ENCODE measurements at places on chromosomes 4 and X.

- DNase-seq, result no peak
These were observed 418.4 kb upstream of the FSTL5 start for GRCh38 chr4:162582180-162582579.

- no peak for DNase-seq
These were observed 16.5 kb downstream of the MAOB start for GRCh38 chrX:43865791-43866190.

- DNase-seq, result no peak
These were observed 63.3 kb downstream of the AFAP1 start for GRCh38 chr4:7876201-7876875.

- no peak for DNase-seq
These were observed 14.7 kb downstream of the SORCS2 start for GRCh38 chr4:7206911-7207567.

- DNase-seq, result no peak
These were observed 311.6 kb downstream of the PDGFC start for GRCh38 chr4:156659983-156660382.

DNA sequence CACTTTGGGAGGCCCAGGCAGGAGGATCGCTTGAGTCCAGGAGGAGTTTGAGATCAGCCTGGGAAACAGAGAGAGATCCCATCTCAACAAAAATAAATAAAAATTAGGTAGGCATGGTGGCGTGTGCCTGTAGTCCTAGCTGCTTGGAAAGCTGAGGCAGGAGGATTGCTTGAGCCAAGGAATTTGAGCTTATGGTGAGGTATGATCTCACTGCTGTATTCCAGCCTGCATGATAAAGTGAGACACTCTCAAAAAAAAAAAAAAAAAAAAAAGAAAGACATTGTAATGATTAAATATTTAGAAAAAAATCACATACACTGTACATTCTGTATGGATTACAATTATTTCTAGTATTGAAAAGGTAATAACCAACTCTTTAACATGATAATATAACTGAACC is 87.1 kb downstream of the SLIT2 start:
- DNase-seq, result no peak

DNA sequence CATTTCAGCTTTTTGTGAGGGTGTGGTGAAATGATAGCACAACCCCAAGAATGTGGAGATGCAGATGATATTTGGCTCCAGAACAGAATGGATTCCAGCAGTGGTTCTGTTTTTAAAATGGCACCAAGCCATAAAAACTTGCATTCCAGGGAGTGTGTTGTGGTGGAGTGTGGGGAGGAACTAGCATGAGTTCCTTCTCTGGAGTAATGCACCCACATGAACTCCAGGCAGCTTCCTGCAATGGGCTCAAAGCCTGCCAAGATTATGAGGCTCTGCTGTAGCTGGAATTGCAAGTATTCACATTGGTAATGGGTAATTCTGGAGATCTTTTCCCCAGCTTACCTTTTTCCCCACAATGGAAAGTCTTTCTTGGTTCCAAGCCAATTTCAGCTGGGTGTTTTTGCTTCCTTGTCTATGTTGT is 161.4 kb downstream of the RAB28 start:
- DNase-seq, result no peak

- DNase-seq, result no peak
These were observed 262.2 kb upstream of the INTU start for GRCh38 chr4:127370604-127371003.

DNA sequence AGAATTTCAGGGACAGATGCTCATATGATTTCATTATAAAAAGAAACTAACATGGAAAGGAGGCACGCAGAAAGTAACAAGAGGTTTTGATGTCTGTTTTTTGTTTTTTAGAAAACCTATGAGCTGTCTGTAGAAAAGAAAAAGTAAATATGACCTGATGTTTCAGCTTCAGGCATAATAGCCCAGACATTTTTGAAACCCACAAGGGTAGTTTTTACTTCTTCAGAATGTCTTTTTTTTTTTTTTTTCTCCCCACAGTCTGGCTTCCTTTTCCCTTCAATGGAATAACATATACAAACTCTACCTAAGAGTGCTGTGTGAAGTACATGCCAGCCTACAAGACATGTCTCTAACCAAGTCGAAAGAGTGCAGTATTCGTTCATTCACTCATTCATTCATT is 18.3 kb upstream of the STX18 start:
- DNase-seq, result no peak

- DNase-seq, result no peak
These were observed 2.9 kb upstream of the PTCHD1 start for GRCh38 chrX:23331701-23332100.

DNA sequence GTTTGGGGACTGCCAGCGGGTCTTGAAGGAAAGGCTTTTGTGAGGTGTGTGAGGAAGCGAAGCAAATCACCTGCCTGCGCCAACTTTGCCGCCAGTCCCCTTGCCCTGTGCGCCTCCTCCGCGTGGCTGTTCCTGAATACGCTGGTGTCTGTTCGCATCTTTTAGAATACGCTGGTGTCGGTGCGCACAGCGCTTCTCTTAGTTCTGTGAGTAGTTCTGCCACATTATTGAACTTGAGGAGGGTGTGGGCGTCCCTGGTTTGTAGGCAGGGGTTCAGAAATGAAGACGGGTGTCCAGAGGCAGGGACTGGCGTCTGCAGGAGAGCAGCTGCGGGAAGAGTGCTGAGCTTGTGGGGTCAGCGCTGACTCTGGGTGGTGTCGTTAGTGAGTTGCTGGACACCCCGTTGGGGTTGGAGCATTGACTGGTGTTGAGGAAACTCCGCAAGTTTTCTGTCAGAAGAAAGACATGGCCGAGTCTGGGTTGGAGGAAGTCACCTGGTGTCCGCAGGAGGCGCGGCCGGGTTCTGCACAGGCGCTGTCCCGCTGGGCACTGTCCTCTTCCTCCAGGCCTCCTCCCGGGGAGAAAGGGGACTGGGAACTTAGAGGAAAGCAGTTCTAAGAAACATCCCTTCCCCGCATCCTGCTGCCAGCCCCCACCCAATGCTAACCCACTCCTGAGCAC is 930 bp downstream of the ZNF718 start:
- peak; percentile 27 for DNase-seq

DNA sequence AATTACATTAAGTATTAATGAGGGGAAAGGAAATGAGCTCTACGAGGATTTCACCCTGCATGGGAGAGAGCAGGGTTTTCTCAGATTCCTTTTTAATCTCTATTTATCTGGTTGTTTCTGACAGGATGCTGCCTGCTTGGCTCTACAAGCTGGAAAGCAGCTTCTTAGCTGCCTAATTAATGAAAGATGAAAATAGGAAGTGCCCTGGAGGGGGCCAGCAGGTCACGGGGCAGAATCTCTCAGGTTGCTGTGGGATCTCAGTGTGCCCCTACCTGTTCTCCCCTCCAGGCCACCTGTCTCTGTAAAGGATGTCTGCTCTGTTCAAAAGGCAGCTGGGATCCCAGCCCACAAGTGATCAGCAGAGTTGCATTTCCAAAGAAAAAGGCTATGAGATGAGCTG is 113.7 kb downstream of the PARM1 start:
- DNase-seq, result no peak

GRCh38 chr4:42588909-42589308 is 68.0 kb downstream of the ATP8A1 start:
- peak; percentile 57 for DNase-seq

DNA sequence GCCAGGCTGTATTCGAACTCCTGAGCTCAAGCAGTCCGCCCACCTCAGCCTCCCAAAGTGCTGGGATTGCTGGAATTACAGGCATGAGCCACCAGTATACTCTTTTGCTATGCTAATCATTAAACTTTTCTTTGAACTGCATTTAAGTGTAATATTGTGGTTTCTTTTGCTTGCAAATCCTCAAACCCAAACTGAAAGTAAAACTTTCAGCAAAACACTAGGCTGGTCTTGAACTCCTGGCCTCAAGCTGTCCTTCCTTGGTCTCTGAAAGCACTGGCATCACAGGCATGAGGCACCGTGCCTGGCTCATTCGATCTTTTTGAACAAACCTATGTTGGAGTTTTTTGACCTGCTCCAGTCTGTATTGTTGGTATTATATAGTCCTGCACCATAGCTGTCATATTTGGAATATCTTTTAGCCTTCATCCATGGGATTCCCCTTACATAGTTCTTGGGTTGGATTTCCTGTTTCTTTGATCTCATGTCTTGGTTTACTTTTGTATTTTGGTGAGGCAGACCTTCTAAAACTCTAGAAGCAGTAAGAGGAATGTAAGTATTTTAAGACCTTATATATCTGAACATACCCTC is 34.1 kb downstream of the MOB1B start:
- no peak for DNase-seq

DNA sequence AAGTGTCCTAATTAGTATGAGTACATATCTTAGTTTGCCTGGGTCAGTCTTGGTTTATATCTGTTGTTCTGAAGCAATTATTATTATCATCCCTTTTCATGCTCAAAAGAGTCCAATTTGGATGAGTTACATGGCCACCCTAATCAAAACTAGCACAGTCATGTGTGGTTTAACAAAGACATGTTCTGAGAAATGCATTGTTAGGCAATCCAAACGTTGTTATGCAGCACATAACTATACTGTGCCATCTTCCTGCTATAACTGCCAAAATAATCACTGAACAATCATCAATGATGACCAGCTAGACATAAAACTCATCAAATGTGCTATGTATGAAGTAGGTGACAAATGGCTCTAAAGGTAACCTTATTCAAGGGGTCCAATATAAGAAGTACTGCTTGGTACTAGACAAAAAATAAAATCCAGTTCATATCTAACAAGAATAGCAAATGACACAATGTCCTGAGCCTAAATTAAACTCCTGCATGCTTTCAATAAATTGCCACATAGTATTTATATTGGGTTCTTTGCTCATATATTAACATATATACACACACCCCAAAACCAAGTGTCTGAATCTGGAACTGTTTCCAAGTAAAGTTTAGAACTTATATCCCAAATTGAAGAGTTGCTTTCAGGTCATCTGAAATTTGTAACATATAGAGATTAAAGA is 41.9 kb downstream of the CNOT6L start:
- peak; percentile 43 for DNase-seq

- DNase-seq, result no peak
These were observed 20.0 kb upstream of the FGFBP2 start for GRCh38 chr4:15982842-15983524.

GRCh38 chr4:38091636-38092035 is 131.4 kb downstream of the PTTG2 start:
- peak; percentile 78 for DNase-seq

GRCh38 chr4:125620066-125620860 is 305.5 kb downstream of the FAT4 start:
- no peak for DNase-seq

DNA sequence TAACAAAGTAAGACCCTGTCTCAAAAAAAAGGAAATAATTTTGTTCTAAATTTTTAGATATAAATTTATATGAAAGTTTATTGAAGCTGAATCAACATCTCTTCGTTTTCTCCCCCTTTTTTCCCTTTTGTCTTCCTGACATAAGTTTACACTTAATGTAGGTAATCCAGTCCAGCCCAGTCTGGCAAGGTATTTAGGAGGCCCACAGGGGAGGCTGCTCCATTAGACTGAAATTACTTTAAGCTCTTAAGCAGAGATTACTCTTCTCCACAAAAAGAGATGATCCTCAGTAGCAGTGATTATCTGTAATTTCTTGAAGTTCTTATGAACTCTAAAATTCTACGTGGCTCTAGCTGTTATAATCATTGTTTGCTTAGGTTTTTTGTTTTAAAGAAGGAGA is 46.0 kb downstream of the ANXA5 start:
- DNase-seq, result no peak

DNA sequence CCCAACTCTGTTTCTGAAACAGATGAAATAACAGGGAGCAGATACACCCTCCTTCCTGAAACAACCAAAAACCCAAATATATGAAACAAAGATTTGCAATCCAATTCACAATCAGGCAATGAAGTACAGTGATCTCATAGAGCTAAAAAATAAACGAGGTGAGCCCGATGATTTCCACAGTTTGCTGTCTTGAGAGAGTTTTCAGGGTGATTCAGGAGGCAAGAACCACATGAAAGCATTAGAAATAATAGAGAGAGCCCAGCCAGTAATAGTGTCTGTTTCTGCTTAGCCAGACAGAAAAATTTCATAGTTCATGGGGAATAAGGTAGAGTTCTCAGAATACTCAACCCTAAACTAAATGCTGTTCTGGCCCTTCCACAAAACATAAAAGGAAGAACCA is 296.2 kb downstream of the PDHA2 start:
- DNase-seq, result no peak

GRCh38 chr4:104394406-104395167 is 100.1 kb downstream of the CXXC4 start:
- DNase-seq, result no peak

DNA sequence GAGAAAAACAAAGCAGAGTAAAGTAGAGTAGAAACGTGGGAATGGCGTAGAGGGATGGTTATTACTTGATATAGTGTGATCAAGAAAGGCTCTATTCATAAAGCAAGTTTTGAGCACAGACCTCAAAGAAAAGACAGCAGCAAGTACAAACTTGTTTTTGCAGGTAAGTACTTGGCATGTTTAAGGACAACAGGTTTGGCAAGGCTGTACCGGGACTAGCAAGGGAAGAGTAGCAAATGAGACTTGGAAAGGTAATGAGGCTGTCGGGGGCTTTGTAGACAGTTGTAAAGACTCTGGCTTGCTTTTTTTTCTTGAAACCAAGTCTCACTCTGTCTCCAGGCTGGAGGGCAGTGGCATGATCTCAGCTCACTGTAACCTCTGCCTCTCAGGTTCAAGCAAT is 40.9 kb downstream of the NEK1 start:
- DNase-seq, result no peak

GRCh38 chr4:13705521-13706041 is 78.1 kb upstream of the BOD1L1 start:
- no peak for DNase-seq

DNA sequence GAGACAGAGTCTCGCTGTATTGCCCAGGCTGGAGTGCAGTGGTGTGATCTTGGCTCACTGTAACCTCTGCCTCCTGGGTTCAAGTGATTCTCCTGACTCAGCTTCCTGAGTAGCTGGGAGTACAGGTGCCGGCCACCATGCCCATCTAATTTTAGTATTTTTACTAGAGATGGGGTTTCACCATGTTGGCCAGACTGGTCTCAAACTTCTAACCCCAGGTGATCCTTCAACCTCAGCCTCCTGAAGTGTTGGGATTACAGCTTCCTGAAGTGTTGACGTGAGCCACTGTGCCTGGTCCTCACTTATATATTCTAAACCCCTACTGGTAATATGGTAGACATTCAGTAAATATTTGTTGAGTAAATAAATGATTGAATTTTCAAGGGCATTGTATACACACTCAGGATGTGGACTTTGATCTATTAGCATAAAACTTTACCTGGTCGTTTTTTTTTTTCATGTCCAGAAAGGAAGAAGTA is 33.0 kb downstream of the MTHFD2L start:
- no peak for DNase-seq

GRCh38 chrX:33336783-33337182 is 125.4 kb upstream of the DMD start:
- DNase-seq, result no peak

DNA sequence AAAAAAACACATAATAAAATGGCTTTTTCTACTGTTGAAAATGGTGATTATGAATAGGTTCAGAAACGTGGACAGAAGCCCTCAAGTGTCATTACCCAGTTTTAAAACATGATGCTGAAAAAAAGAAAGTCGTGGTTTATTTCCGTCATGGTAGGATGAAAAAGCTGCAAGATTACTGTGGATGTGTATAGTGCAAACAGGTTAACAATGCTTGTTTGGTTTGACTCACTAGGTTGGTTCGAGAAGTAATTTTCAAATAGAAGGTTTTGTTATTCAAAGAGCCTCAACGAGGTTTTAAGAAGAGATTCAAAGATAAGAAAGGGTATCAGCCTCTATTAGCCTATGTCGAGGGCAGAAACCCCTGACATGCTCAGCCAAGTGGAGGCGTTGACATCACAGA is 2.5 kb upstream of the RXFP1 start:
- DNase-seq, result no peak

GRCh38 chr4:114636192-114636935 is 37.8 kb downstream of the UGT8 start:
- DNase-seq, result no peak

Measured in common myeloid progenitor, CD34-positive (primary cell).